Stimulated activated CD4-positive, alpha-beta T cell treated with anti-CD3 and anti-CD28 coated beads, TNF-alpha, amount 100 ng/mL, for 4 hours (primary cell): ENCODE measurements at places on chromosomes 2 and 18.

GRCh38 chr18:23927821-23928746 lies 86.5 kb upstream of the TTC39C start:
- DNase-seq = no peak

- DNase-seq = no peak
These were observed 854.3 kb upstream of the ACVR2A start for GRCh38 chr2:146990311-146991054.

GRCh38 chr2:232321156-232321816 lies 57.3 kb upstream of the ALPP start:
- no peak for DNase-seq

DNA sequence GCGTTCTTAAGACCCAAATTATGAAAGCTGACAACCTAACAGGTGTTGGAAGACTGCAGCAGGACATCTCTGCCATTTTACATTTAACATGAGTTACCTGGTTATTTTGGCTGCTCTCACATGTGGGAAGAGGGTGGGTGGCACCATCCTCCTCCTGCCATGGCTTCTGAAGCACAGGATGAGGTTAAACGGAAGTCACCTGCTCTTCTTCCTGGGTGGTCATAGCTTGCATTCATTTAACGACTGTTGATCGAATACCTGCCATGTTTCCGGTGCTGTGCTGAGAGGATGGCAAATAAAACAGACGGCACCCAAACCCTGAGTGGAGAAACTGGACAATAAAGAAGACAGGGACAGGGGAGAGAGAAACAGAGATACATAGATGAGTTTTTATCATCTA lies 118.0 kb downstream of the RHBDD1 start:
- no peak for DNase-seq

- no peak for DNase-seq
These were observed 339.6 kb downstream of the TRIB2 start for GRCh38 chr2:13056259-13056843.

DNA sequence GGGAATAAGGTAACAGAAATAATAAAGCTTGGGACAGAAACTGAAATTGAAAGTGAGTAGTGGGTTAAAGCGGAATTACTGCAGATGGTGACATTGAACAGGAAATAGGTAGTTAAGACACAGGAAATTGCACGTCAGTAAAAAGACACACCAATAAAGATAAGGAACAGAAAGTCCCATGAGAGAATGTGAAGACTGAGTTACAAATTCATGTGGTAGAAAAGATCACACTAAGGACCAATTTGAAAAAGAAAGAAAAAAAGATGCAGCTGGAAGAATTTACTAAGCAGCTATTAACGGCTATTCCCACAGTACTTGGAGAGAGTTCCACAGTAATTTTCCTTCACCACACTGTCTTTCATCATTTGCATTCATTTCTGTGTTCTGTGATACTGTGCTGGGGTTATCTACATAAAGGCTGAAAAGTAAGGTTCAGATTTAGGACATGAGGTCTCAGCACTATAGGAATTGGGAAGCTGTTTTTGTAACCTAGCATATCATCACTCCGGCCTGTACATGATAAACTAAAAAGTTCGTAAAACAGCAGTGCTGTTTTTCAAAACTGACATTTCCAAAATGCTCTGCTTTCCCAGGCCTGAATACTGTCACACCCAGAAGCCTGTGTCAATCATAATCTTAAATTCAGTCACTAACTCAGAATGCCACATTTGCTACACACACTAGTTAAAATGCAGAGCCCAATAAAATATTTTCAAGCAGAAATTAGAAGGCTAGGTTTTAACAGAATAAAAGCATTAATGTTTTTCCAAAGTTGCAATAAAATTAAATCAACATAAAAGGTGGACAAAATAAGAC lies 42.9 kb downstream of the SRBD1 start:
- no peak for DNase-seq

DNA sequence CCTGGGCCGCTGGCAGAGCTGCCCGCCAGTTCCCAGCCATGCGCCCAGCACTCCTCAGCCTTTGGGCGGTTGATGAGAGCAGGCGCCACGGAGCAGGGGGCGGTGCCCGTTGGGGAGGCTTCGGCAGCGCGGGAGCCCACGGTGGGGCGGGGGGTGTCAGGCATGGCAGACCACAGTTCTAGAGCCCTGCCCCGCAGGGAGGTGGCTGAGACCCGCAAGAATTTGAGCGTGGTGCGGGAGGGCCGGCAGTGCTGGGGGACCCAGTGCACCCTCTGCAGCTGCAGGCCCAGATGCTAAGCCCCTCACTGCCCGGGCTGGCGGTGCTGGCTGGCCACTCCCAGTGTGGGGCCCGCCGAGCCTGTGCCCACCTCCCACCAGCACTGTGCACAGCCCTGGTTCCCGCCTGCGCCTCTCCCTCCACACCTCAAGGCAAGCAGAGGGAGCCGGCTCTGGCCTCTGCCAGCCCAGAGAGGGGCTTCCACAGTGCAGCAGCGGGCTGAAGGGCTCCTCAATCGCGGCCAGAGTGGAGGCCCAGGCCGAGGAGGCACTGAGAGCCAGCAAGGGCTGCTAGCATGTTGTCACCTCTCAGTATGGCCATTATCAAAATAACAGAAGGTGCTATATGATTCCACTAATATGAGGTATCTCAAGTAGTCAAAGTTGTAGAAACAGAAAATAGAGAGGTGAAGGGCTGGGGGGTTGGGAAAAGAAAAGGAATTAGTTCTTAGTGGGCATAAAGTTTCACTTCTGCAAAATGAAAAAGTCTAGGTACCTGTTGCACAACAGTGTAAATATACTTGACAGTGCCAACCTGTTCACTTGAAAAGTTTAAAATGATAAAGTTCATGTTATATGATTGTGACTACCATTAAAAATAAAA lies 72.3 kb downstream of the SH3YL1 start:
- DNase-seq = no peak

- DNase-seq = no peak
These were observed 33.6 kb upstream of the CD28 start for GRCh38 chr2:203672856-203673255.

GRCh38 chr2:208929139-208929864 lies 494.5 kb upstream of the MAP2 start:
- no peak for DNase-seq

GRCh38 chr2:8488001-8488738 lies 193.7 kb upstream of the ID2 start:
- DNase-seq = peak; percentile 18

DNA sequence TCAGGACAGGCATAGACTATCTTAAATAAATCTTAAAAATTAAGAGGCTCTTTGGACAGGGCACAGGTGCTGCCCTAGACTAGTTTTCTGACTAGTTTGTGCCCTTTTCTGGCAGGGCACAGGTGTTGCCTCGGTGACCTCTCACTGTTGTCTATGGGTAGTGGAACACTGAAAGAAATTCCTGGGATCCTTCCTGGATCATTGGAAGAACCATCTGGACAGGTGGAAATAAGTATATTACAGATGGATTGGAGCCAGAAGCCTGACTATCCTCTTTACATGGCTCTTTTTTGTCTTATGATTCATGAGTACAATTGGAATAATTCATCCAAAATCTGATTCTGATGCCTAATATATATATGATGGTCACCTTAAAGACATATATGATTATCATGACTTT lies 286.6 kb downstream of the RIT2 start:
- DNase-seq = no peak

- no peak for DNase-seq
These were observed 33.9 kb downstream of the SOWAHC start for GRCh38 chr2:109648041-109648527.

DNA sequence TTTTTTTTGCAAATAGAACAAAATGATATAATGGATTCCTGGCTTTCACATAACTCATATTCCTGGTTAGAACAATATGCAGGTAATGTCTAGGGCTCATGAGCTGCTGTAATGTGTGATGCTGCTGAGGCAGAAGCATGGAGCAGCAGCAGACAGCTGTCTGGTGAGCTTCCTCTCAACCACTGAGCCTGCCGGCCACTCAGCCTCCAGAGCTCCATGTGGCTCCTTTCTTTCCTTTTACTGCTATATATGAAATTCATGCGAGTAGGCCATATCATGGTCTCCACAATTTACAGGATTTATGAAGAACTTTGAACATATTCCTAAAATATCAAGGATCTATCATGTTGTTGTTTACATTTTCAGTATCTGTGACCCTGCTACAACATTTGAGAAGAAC lies 120.9 kb downstream of the MEP1B start:
- DNase-seq = no peak

DNA sequence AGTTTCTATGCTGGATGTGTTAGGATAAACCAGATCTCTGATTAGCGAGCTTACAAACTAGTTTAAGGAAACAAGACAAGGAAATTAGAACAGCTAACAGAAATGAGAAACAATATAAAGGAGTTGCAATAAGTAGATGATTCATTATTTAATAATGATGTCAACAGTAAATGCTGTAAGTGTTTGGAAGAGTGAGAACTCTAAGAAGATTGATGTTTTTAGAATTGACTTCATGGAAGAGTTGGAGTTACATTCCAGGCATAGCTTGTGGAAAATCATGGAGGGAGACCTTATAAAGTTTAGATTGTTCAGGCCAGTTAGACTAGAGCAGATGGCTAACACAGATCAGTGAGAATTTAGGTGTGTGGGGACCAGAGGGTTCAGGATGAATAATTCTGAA lies 32.6 kb downstream of the PPP1R1C start:
- DNase-seq = no peak

- DNase-seq = no peak
These were observed 34.7 kb downstream of the NHEJ1 start for GRCh38 chr2:219125886-219126270.

DNA sequence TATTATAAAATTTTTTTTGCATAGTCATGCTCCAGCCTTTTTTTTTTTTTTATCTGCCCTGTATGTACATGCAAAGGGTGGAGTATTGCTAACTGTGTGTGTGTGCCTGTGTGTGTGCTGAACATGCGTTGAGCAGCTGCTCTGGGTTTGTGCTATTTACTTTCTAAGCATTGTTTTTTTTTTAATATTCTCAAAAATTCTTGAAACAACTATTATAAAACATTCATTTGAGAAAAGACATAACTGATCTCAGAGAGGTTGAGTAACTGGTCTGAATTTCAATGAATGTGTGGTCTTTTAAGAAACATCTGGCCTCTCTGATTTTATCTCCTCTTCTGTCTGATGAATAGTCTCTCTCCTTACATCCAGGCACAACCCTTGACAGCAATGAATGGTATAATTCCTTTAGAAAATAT lies 366.0 kb upstream of the SLC14A2 start:
- DNase-seq = no peak

DNA sequence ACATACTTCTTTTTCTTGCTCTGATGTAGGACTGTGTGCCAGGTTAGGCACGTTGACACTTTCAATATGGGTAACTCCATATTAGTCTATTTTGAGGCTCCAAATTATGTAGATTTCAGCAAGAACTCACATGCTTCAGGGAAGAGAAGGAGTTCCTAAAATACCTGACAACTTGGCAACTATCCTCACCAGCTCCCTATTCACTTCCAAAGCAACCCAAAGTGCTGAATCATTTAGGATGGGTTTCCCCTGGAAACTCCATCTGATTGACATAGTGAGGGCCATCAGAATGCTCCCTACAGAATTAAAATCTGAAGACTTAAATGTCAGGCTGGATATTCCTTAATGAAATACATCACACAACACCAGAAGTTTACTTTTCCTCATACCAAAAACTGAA lies 32.5 kb upstream of the NFU1 start:
- no peak for DNase-seq

GRCh38 chr2:180985771-180986395 lies 5.5 kb downstream of the UBE2E3 start:
- no peak for DNase-seq

DNA sequence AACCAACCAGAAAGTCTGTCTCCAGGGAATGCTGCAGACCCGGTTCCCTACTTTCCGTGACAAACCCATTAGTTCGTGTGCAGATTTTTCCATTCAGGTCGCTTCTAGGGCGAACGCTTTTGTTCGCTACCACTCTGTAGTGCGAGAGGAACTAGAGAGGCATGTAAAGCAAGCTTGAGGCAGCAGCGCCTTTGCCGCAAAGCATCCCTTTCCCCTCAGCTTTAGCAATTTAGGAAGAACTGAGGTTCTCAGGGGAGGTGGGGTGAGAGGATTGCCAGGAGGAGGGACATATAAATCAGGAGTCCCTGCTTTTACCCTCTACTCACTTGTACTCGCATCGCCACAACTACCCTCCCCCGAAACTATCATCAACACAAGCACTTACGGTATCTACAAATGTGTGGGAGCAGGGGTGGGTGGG lies 748 bp upstream of the ZNF804A start:
- DNase-seq = no peak

GRCh38 chr2:197254776-197255530 lies 55.6 kb downstream of the ANKRD44 start:
- DNase-seq = no peak

GRCh38 chr18:46386788-46387187 lies 270.2 kb downstream of the LOXHD1 start:
- DNase-seq = no peak

- DNase-seq = no peak
These were observed 38.4 kb downstream of the TBC1D8 start for GRCh38 chr2:101112772-101113157.

DNA sequence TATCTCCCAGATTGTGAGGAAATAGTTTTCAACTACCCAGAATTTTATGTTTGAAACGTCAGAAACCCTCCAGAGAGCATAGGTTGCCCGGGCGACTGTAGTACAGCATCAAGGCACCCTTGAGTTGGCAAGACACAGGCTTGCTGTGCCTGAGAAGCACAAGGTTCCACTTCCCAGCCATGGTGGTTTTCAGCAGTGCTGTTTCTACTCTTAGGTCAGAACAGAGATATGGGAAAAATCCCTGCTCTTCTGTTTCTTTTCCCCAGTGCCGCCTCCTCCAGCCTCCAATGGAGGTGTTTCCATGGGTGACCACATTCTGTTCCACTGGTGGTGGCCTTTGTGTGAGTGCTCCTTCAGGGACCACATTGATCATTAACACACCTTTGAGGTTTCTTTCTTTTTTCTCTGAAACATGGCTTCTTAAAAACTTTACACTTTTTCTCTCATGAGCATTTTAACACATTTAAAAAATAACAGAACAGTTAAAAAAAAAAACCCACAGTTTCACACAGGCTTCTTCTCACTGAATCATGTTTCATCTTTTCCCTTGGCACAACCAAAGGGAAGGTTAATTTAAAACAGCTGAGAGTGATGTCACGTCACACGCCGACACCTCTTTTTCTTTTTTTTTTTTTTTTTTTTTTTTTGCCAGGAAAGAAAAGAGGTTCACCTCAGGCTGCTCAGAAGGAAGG lies 229.3 kb upstream of the HDAC4 start:
- DNase-seq = no peak

GRCh38 chr2:68466778-68467076 lies 367 bp downstream of the FBXO48 start:
- DNase-seq = no peak
